Adrenal gland (tissue), 19 donors: ENCODE measurements at places on chromosomes 7 and 10. TPM values are rescaled to one million over a fixed set of nuclear protein-coding genes. Genes with fewer than 3 reads are reported as not detected.
A peak's percentile ranks its signal among the peaks of the same experiment; 100 is the strongest.

DNA sequence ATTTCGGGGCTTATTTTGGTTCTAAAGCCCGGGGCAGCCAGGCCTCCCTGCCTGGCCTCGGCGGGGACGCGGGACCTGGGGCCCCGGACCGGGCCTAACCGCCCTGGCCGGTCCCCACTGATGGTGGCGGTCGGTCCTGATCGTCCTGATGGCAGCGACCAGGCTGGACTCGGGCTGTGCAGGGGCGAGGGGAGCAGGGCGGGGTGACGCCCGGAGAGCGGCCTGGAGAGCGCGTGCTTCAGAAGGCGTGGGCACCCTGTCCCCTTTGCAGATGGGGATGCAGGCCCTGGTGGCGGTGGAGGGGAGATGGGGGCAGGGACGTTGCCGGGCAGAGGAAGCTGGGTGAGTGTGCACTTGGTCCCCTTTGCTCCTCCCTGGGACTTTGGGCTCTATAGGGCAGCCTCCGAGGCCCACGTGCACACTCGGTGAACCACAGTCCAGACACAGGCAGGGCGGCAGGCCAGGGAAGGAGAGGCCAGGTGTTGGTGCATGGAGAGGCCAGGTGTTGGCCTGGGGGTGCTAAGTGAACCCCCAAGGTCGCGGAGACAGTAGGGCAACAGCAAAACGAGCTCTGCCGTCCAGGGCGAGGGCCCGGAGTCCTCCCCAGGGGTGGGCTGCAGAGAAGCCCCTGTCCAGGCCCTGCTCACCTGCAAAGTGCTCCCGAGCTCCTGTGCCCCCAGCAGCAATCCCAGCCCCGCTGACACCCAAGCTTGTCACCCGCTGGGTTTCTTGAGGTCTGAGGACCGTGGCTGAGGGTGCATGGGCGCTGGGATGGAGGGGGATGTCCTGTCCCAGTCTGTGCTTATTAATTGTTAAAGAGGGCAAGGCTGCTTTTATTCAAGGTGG is 42.4 kb upstream of the FAM20C start:
- DNase-seq, result peak; percentile 62
- H3K36me3 ChIP-seq, result no peaks in the 10 kb centered on the region

- H3K36me3 ChIP-seq, result no peaks in the 10 kb centered on the region
- peak; percentile 27 for DNase-seq
- H3K27ac ChIP-seq, result no peak overlapping the region
Measured at GRCh38 chr10:126092366-126093215, 196.2 kb downstream of the FANK1 start.

GRCh38 chr10:7481368-7481765 is 70.5 kb upstream of the SFMBT2 start:
- H3K4me3 ChIP-seq, result no peak overlapping the region
- H3K27me3 ChIP-seq, result no peaks in the 10 kb centered on the region
- H3K27ac ChIP-seq, result no peak overlapping the region
- DNase-seq, result no peak
- H3K4me1 ChIP-seq, result peaks cover 37% of the 10 kb centered on the region

GRCh38 chr10:96413151-96413787 is 54.5 kb upstream of the OPALIN start:
- no peak overlapping the region for H3K27ac ChIP-seq
- H3K4me3 ChIP-seq, result no peak overlapping the region
- DNase-seq, result no peak
- H3K27me3 ChIP-seq, result peaks cover 13% of the 10 kb centered on the region

Gene EIF3B
- 183 TPM for polyA plus RNA-seq

Gene SEMA3D
- polyA plus RNA-seq, result 5.9 TPM
